Activated CD4-positive, alpha-beta memory T cell treated with anti-CD3 and anti-CD28 coated beads for 36 hours (primary cell): ENCODE measurements at places on chromosomes 2 and 18.

GRCh38 chr2:96097951-96098823 is 18.2 kb downstream of the ADRA2B start:
- DNase-seq, result no peak

- DNase-seq, result no peak
Observed at GRCh38 chr2:185050804-185051203, 452.5 kb downstream of the ZNF804A start.

DNA sequence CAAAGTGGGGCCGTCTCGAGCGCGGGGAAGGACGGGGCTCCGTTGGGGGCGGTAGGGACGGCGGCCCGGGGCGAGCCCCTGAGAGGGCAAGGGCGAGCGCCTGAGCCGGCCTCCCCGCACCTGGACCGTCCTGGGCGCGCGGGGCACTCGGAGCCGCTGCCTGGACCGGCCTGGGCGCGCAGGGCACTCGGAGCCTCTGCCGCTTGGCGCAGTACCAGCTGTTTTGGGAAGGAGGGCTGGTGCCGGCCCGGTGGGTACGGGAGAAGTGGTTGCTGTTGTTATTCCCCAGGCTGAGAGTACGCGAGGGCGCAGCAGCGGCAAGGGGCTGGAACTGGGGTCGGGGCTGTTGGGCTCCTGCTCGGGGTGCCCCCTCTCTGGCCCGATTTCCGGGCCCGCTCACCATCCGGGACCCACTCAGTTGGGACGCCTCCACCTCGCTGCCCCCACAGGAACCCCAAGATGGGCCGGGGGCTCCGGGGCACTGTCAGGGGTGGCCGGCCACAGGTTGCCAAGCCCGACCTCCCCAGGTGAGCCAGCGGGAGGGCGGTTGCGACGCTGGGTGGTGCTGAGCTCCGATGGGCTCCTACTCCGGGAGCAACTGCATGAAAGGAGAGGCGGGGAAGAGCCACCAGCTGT is 579 bp downstream of the ARHGEF4 start:
- DNase-seq, result no peak

DNA sequence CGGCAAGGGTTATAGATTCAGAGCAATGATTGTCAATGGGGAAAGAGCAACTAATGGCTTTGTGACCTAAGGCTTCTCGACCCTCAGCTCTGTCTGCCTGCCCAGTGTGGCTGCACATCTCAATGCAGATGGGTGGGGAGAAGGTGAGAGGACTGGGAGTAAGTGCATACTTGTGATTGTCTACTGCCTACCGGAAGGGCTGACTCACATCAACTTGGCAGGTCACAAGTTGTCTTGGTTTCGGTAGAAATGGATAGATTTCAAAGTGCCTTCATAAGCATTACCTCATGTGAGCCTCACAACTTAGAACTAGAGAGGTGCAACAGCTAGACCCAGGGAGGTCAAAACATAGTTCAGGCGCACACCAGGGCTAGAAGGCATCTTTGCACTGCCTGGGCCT is 29.4 kb downstream of the STAT1 start:
- DNase-seq, result peak; percentile 43

DNA sequence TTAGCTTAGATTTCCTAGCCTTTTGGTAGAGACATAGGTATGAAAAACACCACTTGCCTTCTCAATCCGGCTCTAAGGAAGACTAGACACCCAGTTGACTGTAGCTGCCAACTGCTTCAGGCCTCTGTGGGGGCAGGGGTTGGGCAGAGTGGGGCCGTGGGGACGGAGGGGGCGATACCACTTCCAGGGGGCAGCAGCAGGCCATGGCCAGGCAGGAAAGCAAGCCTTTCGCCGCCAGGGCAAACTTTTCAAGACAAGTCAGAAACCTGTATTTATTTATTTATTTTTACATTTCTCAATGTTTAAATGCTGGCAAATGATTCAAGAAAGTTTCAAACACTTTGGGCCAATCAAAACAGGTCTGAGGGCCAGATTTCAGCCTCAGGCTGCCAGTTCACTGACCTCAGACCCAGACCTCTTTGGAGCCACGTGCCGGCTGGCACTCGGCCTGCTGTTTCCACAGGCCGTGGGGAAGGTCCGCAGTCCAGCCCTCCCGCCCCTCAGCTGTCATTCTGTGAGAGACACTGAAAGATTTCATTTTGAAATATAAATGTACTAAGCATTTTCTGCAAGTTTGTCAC is 63.8 kb downstream of the MEX3C start:
- DNase-seq, result no peak

GRCh38 chr2:26144953-26145680 is 27.8 kb upstream of the GAREM2 start:
- peak; percentile 78 for DNase-seq

GRCh38 chr2:233832869-233833311 is 21.4 kb downstream of the HJURP start:
- DNase-seq, result peak; percentile 8

DNA sequence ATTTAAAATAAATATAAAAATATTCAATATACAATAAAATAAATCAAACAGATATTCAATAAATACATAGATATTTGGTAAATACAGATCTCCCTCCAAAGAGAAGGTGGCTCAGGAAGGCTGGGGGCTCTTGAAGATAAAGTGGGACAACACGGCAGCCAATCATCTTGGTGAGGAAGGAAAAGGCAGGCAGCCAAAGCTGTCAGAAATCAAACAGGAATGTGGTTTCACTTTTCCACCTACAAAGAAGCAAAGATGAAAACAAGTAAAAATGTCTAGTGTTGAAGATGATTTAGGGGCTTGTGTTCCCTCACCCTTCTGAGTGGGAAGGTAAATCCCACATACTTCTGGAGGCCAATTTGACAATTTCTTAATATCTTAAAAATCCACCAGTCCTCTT is 85.7 kb downstream of the B3GNT2 start:
- DNase-seq, result no peak

DNA sequence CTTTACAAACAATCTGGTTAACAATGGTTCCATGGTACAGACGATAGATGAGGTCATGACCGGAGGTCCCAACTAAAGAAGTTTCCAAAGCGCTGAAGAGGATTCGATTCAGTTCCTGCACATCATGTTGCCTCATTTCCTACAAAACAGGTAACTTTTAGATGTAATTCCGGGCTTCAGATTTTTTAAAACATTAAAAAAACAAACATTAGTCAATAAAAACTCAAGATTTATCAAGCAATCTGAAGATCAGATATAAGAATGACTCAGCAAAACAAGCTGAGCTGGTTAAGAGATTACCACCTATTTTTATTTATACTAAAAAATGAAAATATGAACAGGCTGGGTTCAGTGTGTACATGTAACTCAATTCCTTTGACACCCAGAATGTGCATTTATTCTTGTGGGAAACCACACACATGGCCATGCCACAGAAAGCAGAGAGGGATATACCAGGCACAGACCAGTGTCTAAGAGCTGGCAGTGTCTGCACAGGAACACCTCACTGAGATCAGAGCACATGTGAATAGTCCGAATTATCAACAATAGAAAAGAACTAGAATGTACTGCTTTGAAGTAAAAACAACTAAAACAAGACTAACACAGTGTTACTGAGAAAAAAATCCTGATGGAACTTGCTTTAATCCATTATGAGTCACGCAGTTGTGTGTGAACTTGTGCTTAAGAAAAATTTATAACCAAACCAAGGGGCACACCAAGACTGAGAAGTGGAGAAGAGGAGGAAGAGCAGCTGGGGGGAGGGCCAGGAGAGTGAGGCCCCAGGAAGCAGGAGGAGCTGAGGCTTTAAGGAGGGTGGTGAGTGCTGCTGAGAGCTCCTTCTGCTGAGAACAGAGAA is 9.5 kb downstream of the USP40 start:
- DNase-seq, result no peak
